ENCODE measurements at places on chromosomes 1 and 21.

DNA sequence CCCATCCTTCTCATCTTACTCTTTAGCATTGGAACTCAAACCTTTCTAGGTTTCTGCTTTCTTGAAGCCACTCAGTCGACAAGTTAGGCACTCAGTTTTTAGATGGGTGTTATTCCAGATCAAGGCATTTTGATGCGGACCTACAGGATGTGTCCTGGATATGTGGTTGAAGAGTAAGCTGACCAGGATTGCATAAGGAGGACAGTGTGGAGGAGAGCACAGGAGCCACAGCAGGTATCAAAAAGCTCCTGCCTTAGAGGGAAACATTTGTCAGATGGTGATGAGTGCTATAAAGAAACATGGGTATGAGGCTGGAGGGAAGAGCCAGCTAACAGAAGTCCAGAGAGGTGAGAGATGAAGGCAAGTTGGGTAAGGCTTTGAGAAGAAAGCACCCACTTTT, 33.9 kb upstream of the OPRD1 start:
- DNase-seq, result no peak

DNA sequence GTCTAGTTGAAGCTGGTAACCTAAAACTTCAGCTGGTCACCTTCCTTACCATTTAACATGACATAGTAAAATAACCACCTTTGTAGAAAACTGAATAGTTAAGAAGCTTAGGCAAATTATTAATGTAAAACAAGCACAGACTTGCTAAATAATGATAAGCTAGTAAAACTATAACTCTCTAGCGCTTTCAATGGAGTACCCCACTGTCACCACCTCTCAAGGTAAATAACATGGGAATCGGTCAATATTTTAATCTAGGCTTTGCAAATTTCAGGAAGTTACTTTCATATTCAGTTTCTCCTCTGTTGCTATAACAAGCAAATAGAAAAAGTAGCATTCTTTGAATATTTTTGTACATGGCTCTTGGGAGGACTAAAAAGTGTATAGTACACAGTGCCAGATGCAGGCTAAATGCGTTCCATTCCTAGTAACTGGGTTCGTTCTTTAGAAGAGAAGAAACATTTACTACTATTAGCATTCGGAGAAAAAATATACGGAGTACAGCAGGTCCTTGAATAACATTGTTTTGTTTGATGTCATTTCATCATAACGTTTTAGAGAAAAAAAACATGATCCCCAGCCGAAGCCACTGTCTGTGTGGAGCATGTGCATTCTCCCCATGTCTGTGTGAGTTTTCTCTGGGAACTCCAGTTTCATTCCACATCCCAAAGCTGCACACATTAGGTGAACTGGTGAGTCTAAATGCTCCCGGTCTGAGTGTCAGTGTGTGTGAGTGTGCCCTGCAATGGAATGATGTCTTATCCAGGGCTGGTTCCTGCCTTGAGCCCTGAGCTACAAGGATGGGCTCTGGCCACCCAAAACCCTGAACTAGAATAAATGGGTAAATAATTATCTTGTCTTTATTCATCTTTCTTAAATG, 52.5 kb downstream of the EPRS1 start:
- DNase-seq, result no peak

DNA sequence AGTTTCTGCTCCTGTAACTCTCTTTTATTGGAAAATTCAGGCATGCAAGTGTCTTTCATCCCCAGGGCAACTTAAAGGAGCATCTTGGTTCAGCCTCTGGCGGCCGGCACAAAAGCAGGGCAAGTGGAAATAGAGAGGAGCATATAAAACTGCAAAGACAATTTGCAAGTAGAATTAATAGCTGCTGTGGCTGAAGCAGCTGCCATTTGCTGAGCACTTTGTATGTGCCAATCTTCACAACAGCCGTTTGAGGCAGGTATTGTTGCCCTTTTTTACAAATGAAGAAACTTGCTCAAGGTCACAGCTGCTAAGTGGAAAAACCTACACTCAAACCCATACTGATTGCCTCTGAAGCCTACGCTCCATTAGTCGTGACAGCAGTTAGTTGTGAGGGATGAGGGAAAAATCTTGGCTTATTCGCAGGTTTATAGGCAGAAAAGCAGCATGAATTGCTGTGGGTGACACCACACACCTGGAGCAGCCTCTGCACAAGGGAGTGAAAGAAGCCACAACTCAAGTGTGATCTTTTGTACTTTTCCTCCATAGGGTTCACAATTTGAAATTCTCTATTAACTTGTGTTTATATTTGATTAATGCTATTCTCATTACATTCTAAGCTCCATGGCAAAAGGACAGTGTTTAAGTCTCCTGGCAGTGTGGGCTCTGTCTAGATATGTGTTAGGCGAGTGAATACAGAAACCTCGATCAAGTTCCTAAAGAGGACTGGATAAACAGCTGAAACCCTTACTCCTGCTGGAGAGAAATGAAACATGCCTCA, 99.0 kb upstream of the BEND5 start:
- DNase-seq, result no peak

DNA sequence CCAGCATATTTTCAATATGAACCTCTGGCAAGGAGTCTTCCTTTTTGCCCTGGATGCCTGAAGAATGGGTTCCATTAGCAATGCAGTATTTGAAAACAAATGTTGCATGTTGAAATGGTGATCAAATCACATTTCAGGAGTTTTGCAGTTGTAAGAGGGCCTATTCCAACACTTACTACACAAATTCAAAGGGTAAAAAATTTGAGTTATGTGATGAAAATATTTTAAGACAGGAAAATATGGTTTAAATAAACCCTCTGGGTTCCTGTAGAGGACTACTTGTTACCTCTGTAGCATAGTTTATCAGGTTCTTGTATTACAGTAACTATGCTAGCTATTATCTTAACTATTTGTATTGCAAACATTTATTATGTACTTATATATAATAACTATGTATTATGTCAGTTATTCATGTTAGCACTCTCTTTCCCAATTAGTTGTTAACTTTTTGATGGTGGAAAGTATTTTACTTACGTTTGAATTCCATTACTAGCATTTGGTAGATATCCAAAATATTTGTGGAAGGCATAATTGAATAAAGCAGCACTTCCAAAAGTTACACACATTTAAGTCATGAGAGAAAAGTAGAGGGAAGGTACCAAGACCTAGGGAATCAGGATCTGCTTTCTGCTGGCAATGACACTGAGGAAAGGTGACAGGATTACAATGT, 312.9 kb downstream of the GRIK1 start:
- no peak for DNase-seq

- no peak for DNase-seq
Observed at GRCh38 chr1:207000651-207001291, 30.5 kb upstream of the FCAMR start.

- peak; percentile 35 for DNase-seq
Observed at GRCh38 chr1:44531785-44532566, 126.9 kb downstream of the RNF220 start.
